Cerebellar nuclear complex (tissue), 1 donor: ENCODE measurements at places on chromosomes 11 and 22.

DNA sequence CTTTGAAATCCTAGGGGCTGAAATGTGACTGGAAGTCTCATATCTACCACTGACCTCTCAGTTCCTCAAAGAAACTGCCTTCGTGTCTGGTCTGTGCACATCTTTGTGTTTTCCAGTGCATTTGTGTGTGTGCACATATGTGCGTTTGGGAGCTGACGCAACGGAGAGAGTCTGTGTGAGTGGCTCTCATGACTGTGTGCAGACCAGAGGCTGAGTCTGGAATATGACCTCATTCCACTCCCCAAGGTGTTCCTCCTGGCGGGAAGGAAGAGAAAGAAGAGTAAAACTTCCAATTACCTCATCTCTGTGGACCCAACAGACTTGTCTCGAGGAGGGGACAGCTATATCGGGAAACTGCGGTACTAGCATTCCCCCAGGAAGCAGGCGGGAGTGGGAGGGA is 16.5 kb downstream of the TUB start:
- no peak for DNase-seq

DNA sequence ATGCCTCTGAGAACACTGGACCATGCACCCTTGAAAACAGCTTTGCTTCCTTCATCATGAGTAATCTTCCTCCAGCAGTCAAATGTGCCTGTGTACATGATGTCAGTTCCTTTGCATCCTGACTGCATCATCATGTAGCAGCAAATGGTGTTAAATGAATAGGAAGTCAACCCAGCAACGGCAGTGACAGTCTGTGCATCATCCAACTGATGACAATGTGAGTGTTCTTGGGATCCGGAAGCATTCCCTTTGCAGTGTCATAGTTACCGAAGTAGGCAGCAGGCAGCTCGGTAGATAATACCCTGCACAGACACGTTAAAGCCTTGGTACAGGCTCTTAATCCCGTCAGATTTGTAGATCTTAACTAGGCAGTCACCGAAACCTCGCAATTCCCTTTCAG is 2.5 kb downstream of the WBP2NL start:
- no peak for DNase-seq

DNA sequence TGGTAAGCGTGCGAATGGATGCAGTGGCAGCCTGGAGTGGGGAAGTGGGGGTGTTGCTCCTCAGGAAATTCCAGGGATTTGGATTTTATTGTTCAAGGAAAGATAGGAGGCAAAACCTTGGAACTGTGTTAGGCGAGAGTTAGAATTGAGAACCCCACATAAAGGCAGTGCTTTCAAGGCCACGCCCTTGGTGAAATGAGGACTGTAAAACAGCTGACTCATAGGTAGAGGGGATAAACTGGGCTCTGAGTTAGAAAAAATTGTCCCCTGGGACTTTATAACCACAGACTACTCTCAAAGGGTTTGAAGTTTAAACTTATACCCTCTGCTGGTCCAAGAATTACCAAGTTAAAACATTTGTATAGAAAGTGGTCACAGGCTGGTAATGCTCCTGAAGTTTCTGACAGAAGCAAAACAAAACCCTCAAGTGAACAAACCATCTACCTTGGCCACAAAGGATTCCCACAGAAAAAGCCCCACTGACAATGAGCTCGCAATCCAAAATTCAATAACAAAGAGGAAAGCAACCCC is 250.3 kb upstream of the TBCEL start:
- DNase-seq = no peak

GRCh38 chr11:112321501-112322172 is 61.0 kb upstream of the PLET1 start:
- peak; percentile 33 for DNase-seq

- DNase-seq = no peak
Measured at GRCh38 chr11:28636033-28636432, 527.8 kb downstream of the METTL15 start.

DNA sequence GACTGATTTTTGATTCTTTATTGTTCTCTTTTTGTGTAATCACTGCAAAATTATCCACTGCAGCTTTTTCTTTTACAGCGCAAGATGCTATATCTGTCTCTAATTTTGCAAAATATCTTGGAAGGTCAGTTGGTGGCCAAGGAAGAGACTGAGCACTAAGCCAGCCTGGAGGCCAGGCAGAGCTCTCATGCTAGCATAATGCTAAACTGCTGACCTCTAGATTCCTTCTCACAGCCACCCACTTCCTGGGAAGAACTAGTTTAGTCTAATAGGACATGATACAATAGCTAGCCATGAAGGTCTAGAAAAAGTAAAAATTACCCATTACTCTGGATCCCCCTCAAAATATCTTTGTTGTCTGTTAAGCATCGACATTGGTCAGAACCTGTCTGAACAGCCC is 227.2 kb upstream of the ARHGAP20 start:
- DNase-seq = no peak

DNA sequence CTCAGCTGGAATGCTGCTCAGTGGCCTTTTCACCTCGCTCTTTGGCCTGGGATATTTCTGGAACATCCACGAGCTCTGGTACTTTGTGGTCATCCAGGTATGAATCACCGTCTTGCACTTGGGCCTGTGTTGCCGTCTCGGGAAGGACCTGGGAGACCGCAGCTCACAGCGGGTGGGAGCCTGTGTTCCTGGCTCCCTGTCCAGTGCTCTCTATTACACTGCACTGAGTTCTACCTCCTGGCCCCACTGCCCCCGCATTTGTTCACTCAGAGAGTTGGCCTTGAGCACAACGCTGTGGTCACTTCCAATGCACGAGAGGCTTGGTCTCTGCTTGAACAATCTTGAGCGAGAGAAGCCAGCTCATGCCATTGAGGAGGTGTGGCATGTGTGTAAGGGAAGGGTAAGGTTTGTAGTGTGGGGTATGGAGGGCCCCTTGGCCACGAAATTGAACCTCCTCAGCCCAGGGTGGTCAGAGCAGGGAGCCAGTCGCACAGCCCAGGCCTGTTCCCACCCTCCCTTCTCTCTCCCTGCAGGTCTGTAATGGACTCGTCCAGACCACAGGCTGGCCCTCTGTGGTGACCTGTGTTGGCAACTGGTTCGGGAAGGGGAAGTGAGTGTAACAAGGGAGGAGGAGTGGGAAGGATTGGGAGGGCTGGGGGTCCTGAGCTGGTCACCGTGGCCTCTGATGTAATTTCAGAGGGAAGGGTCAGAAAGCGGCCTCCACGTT is 16.2 kb downstream of the SLC37A2 start:
- DNase-seq = no peak

GRCh38 chr11:16321148-16321547 is 35.2 kb downstream of the SOX6 start:
- no peak for DNase-seq

DNA sequence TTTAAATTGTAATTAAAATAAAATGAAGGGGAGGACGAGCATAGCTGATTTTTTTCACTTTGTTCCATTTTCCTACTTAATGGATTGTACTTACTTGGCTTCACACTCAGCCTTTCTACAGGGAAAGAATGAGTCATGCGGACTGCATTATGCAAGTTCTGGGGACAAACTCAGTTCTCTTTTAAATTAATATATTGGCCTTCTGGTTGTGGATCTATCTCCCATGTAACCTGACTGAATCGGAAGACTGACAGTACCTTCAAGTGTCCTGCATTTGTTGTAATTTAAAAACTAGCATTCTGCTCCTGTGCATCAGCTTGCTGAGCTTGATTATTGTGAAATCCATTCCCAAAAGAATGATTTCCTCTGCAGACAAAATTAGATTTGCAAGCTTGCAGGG is 12.2 kb downstream of the OR8D1 start:
- DNase-seq = no peak

- peak; percentile 30 for DNase-seq
Measured at GRCh38 chr11:44927174-44927661, 23.5 kb downstream of the TP53I11 start.

GRCh38 chr11:126989942-126990715 is 10.4 kb downstream of the KIRREL3 start:
- DNase-seq = peak; percentile 58

DNA sequence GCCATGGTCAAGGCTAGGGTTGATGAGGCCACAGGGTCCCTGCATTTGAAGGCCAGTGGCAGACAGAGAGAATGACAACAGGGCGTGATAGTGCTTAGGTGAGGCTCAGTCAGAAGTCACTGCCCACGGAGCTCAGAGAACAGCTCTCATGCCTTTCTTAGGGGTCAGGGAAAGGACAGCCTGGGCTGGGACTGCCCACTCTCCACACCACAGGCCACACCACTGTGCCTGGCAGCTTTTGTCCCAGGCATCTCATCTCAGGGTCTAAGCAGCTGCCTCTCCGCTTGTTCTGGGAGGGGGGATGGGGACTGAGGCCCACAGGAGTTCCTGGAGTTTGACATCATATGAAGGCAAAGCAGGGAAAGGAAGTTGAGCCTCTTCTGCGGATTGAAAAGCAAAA is 150.2 kb upstream of the B3GAT1 start:
- no peak for DNase-seq

DNA sequence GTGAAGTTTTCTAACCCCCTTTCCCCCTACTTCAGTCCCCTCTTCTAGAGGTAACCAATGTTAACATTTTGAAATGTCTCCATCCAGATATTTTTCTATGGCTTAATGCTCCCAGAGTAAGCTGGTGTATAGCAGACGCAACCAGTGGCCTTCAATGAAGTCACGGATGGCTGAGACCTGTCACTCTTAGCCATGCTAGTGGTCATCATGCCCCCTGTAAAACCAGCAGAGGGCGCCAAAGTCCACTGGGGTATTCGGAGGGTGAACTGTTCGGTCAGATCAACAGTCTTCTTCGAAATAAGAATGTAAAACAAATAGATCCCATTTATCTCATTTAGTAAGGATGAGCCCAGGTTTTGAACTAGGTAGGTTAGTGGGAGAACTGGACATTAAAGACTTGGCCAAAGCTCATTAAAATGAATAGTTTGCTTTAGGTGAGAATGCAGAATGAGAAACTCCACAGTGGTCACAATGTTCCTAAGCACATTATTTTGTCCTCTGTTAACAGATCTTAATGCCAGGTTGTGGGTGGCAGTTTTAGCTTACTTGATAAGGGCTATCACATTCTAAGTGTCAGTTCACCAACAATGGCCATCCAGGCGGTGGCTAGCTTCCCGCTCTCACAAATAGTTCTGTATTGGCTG is 8.6 kb upstream of the MMP8 start:
- DNase-seq = no peak
